ENCODE measurements at places on chromosomes 4 and X.
A peak's percentile ranks its signal among the peaks of the same experiment; 100 is the strongest.

DNA sequence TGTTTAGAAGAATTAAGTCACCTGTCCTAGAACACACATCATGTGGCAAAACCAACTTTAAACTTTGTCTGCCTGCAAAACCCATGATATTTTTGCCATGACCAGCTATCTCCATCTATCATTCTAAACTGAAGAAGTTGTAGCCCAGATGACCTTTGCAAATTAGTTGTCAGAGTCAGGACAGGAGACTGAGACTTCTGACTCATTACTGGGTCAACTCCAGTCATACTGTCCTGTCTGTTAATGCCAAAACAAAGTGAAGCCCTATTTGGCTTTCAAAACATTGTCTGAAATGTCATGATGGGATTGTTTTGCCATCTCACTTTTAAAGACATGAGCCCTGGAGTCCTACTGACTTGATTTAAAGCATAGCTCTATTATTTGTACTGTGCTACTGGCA, 365.7 kb upstream of the CPEB2 start:
- no peak for DNase-seq

DNA sequence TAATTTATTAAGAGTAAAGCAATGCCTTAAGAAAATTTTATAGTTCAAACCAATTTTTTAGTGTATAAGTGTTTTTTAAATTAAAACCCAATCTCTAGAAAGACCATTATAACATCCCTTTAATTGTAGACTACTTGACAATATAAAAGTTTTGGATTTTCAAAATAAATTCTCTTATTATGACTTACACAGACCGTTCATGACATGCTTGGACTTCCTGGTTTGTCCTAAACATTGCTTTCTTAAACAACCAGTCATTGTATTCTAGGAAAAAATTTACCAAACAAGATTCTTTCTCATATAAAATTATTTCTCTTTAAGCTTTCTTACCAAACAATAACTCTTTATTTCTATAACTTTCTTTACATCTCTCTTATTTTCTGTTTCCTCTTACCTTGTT, 49.0 kb upstream of the CXorf51A start:
- DNase-seq, result no peak

- DNase-seq, result peak; percentile 99
These were observed at the start of the genes GRK4 and NOP14 for GRCh38 chr4:2963175-2963965. TSS of gene GRK4 (plus strand) at chr4:2963571. CDS start at chr4:2964071, 500 bp downstream. TSS of gene NOP14 (minus strand) at chr4:2963406. CDS start at chr4:2963319, 87 bp downstream.

DNA sequence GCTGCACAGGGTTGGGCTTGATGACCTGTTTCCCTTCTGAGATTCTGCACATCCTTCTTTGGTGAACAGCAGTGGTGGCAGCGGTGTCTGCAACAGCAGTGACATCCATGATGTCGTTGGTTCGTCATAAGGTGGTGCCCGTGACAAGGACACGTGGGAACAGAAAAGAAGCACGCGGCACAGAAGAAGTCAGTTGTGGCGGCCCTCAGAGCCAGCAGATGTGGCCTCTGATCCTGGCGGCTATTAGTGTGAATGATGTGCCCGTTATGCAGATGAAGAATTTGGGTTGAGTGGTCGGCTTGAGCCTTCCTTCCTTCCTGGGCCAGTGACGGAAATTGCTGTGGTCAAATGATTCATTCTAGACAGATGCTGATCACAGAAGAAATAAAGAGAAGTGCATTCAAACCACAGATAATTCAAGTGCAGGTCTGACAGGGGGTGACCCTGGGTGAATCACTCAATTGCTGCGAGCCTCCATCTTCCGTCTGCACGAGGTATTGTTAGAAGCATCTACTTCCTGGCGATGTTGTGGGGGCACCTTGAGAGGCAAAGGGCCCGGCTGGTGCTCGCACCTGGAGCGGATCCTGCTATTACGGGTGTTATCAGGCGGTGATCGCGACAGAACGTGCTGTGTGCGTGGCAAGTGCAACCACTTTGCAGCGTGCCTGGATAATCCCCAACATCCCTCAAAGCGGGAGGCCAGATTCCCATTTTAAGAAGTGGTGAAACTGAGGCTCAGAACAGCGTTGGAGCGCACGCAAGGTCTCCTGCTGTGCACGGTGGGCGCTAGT, 215.2 kb upstream of the PSAPL1 start:
- DNase-seq, result no peak

- no peak for DNase-seq
These were observed 408.2 kb upstream of the NR3C2 start for GRCh38 chr4:148850257-148850995.

DNA sequence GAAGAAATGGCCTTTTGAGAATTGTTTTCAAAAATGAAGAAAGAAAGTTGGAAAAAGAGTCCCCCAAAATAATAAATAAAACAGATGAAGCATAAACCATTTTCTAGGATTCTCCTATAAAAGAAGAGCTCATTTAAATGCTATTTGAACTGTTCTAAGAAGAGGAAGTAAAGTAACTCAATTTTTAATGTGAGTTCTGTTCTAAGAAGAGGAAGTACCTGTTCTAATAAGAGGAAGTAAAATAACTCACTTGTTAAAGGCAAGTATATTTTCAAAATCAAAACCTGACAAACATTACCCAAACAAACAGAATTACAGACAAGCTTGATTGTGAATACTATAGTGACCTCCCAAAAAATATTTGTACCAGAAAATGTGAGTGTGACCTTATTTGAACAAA, 1326.3 kb downstream of the C4orf33 start:
- no peak for DNase-seq

Data from HAP-1 (cell line).